GM23338 (cell line): ENCODE measurements at places on chromosomes 4 and X. TPM values are rescaled to one million over a fixed set of nuclear protein-coding genes. Genes with fewer than 3 reads are reported as not detected.

GRCh38 chr4:100540131-100540530, 22.3 kb upstream of the EMCN start:
- no peak for DNase-seq

DNA sequence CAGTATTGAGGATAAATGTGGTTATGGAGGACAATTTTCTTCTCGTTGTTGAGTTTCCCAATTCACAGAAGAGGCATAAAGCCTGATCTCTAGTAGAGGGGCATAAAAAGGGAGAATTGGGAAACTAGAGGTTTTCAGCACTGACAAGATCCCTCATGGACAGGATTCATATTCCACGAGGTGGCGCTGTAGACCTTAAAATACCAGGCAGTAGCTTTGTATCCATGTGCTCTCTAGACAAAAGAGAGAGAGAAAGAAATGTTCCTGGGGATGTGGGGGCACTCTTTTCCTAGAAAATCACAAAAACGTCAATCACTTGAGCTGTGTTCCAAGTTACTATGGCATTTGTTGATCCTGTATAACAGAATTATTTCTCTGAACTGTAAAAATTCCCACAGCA, 128.3 kb downstream of the MAGEE1 start:
- DNase-seq = peak; percentile 70

GRCh38 chr4:6771229-6771671, 11.3 kb upstream of the KIAA0232 start:
- DNase-seq = no peak

DNA sequence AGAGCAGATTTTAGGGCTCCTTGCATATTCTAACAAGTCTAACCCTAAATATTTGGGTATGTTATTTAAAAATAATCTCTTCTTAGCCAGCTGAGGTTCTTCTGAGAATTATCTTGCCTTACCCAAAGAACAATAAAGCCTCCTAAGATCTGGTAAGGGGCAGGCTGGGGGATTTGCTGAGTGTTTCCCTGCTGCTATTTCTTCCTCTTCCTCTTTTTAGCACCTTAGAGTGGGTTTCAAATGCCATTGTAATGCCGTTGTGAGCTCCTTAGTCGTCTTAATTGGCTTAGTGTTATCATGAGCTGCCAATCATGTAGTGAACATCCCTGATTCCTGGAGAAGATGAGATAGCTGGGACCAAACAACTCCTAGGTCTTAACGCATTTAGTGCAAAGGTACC, 15.4 kb downstream of the STOX2 start:
- DNase-seq = no peak

GRCh38 chrX:154032653-154033052, 13.0 kb upstream of the IRAK1 start:
- DNase-seq = peak; percentile 45

DNA sequence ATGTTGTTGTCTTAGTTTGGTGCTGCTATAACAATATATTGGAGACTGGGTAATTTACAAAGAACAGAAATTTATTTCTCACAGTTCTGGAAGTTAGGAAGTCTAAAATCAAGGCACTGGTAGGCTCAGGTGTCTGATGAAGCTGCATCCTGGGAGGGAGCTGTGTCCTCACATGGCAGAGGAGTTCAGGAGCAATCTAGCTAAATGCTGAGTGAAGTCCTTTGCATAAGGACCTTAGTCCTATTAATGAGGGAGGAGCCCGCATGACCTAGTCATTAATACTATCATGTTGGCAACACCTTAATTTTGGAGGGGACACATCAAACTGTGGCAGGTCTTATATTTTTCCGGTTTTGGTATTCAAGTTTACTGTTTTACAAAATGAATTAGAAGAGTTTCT, 36.0 kb upstream of the NSUN7 start:
- DNase-seq = no peak

DNA sequence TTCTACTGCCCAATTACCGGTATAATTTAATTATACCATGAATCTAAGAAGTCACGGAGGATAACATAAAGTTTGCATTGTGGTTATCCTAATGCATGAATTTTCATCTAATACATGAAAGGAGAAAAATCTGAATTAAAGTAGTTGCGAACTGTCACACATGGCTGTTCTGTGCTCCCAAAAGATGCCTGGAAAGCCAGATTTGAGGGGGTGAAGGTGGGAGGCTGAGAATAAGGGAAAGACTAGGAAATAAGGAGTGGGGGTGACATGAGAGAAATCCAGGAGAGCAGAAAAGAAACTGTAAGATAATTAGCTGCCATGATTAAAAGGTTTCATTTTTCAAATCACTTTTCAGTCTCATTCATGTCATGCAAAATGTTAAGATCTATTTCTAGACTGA, 1582.7 kb downstream of the STIM2 start:
- no peak for DNase-seq

DNA sequence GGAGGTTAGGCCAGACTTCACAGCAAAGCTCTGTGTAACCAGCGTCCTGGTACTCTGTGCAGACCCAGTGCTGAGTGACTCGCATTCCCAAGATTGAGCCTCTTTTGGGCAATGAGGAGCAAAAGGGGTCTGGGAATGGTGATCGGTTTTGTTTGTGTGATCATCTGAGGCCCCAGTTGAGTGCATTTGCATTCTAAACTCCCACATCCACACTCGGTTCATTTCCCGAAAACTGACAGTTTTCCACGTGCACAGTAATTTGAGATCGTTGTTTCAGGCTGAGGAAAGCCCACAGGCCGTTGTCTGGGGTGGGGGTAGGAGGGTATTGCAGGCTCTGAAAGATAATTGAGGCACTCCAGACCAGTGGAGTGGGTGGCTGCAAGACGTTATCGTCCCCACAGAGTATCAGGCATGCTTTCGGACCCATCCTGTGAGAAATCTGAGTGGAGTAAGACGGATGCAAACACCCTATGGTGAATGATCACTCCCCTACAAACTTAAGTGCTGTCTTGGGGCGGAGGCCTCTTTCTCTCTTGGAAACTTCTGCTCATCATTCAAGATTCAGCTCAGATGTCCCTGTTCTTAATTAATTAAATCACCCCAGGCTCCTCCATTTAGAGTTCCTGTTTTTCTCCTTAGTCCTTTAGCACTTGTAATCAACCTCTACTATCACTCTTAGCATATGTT, 96.1 kb downstream of the AFF1 start:
- peak; percentile 40 for DNase-seq

- DNase-seq = no peak
These were observed 314.5 kb downstream of the CAMK2D start for GRCh38 chr4:113447061-113447460.

DNA sequence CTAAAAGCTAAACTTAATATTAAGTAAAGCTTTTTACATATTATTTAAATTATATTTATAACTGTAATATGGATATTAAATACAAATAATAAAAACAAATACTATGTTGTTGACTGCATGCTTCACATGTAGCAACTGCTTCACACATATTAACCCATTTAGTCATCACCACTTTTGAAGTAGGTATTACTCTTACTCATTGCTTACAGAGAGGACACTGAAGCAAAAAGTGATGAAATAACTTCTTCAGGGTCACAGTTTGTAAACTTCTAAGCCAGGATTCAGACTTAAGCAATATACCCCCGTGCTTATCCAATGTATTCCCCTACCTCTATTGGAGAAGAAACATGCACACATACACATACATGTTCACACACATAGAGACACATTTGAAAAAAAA, 166.6 kb downstream of the DKK2 start:
- DNase-seq = no peak

- DNase-seq = no peak
These were observed 56.9 kb downstream of the ARHGAP10 start for GRCh38 chr4:147788791-147789190.

DNA sequence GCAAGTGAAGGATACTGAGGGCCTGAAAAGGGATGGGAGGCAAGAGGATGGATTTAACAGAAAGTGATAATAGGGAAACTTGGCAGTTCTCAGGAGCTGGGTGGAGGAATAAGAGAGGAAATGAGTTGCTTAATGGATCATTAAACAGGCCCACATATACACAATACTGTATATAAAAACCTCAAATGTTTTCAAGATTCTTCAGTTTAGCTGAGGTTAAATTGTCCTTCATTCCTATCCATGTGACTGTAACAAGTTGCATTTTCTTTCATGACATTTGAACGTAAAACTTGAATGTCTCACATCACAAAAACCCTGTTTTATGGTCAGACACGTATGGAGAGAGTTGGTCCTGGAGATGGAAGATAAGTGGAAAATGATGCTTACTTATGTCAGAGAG, 76.5 kb upstream of the PLAC8 start:
- no peak for DNase-seq

DNA sequence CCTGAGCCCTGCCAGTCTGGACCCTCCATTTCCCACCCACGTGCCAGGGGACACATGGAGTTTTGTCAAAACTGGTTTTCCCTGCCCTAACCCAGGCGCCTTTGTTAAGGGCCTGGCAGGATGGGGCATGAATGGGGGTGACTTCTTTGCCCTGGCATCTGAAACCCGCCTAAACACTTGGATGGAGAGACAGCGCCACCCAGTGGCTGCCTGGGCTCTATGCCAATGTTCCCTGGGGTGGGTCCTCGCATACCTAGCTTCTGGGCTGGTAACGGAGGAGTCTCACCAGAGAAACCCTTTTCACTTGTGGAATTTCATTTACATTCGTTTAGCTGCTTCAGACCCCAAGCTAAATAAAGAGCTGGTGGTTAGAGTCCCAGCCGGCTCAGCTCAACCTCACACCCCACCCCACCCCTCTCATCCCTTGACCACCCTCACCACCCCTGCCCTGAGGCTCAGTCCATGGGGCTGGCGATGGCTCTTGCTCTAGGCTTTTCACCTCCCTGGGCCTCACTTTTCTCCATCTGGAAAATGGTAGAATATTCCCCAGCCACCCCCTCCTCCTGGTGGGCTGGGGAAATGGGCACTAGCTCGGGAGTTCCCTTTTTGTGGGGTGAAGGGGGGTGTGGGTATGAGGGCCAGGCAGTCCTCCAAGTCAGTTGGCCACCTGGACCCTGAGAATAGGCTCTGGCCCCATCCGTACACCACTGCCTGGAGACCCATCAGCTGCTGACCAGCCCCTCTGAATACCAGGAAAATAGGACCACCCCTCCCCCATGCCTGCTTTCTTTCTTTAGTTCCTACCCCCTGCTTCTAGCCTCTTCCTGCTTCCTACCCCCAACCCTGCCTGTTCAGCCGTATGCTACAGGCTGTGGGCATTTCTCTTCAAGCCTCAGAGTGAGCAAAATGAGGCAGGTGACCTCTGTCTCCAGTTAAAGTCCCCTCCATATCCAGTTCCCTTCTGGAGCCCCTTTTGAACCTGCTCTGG, 57.1 kb upstream of the PJA1 start:
- peak; percentile 86 for DNase-seq

GRCh38 chr4:86160426-86160825, 199.4 kb downstream of the MAPK10 start:
- DNase-seq = no peak

- DNase-seq = no peak
These were observed 245.8 kb downstream of the ADAMTS3 start for GRCh38 chr4:72323227-72323626.

- no peak for DNase-seq
These were observed 17.6 kb downstream of the FBXO8 start for GRCh38 chr4:174265916-174266315.

GRCh38 chr4:56701644-56702043, 20.5 kb upstream of the HOPX start:
- DNase-seq = no peak

- no peak for DNase-seq
These were observed 144.1 kb downstream of the SOWAHB start for GRCh38 chr4:76753814-76754213.

- DNase-seq = no peak
These were observed 2.9 kb downstream of the USP51 start for GRCh38 chrX:55486736-55487135.

DNA sequence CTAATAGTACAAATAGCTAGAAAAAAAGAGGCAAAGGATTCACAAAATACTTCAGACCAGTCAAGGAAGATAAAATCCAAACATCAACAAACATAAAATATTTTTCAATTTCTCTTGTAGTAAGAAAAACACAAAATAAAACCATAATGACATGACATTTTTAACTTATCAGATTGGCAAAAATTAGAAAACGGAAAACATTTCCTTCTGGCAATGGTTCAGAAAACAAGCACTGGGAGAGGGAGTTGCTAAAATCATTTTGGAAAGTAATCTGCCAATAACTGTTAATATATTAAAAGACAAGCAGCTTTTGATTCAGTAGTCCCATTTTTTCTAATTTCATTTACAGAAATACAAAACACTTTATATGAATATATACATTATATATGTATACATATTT, 26.1 kb downstream of the TKTL2 start:
- DNase-seq = no peak

- DNase-seq = no peak
These were observed 37.1 kb upstream of the SLC7A11 start for GRCh38 chr4:138279286-138279685.

DNA sequence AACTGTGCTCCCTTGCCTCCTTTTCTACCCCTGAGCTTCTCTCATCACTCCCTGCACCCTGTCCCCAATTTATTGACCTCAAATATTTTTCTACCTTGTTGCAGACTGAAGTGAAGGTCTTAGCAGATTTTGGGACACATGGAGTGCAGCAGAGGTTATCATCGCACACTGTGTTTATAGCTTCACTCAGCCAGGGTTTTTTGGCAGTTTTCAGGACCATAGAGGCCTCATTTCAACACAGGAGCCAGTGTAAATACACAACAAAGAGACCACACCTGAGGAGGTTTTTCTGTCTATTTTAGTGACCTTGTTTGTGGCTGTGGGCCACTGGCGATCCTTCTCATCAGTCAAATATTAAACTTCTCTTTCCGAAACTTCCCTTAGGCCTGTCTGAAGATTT, 457.1 kb downstream of the SPRY1 start:
- no peak for DNase-seq

DNA sequence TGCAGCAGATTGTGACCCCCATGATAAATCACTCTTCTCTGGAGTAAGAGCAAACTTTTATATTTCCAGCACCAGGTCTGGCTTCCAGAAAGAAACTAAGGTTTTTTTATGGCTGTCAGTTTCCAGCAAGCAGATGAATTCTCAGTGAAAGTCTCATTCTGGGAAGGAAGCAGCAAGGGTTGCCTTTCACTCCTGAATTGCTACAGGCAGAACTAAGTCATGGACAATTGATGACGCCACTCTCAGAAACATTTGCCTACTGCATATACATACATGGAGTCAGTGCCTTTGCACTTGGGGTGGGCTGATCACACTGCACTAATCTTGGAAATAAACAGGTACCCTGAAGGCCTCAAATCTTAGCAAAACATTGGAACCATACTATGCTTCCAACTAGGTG, 80.0 kb downstream of the IL21 start:
- no peak for DNase-seq

DNA sequence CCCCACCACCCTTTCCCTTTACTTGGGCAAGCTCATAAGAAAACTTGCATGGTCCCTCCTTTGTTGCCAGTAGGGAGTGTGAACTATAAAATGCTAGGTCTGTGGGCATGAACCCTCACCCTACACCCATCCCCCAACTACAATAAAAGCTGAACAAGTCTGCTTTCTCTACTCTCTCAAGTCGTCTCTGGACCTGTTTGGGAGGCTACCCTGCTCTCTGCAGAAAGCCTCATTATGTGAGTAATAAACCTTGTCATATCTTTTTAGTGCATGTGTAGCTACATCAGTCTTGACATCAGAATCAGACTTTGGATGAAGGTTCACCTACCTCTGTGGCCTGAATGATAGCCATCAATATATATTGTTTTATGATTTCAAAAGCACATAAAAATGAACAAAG, 155.4 kb upstream of the FAM241A start:
- no peak for DNase-seq

The DNAJB14 gene
- 24.9 and 26.7 TPM in 2 replicates for total RNA-seq

The PIGA gene
- 9.9 and 12.1 TPM in 2 replicates for total RNA-seq

The TLR6 gene
- total RNA-seq = 0.14 TPM in 1 of 2 replicates, not detected in the other

The FGB gene
- total RNA-seq = not detected in 2 replicates

The CD40LG gene
- total RNA-seq = not detected in 2 replicates

The NSG1 gene
- 28.7 and 34.5 TPM in 2 replicates for total RNA-seq

The TMEM35A gene
- total RNA-seq = 4.4 and 5.8 TPM in 2 replicates
